A549 treated with RU486 at 1 μM for 4 hours (cell line): ENCODE measurements at places on chromosomes 5 and 9. TPM values are rescaled to one million over a fixed set of nuclear protein-coding genes. Genes with fewer than 3 reads are reported as not detected.

GMCL2 gene
- total RNA-seq: not detected in 5 replicates

FRRS1L gene
- total RNA-seq: 0.14 to 0.49 TPM (median 0.30 TPM) in 5 replicates

MEGF10 gene
- not detected in 5 replicates for total RNA-seq

SLC34A3 gene
- total RNA-seq: 0.07 to 0.08 TPM (median 0.07 TPM) in 3 of 5 replicates, not detected in the others

PLAC8L1 gene
- total RNA-seq: 0.29 TPM in 1 of 5 replicates, not detected in the others

TMEM171 gene
- total RNA-seq: 3.6 to 7.2 TPM (median 6.3 TPM) in 5 replicates

KCNMB1 gene
- total RNA-seq: 0.05 TPM in 1 of 5 replicates, not detected in the others

ADAMTS2 gene
- total RNA-seq: 0.03 to 0.19 TPM (median 0.09 TPM) in 4 of 5 replicates, not detected in the other

ZNF883 gene
- 0.74 to 1.1 TPM (median 0.83 TPM) in 5 replicates for total RNA-seq

PCDHAC1 gene
- total RNA-seq: 1.1 to 1.9 TPM (median 1.3 TPM) in 5 replicates
